ENCODE measurements at places on chromosomes 7 and 10.

- H3K27ac ChIP-seq: peak overlapping the region; percentile 97
- no peaks in the 10 kb centered on the region for H3K27me3 ChIP-seq
- peak; percentile 50 for DNase-seq
- H3K4me3 ChIP-seq: peak overlapping the region; percentile 86
- no peaks in the 10 kb centered on the region for H3K36me3 ChIP-seq
- peaks cover 37% of the 10 kb centered on the region for H3K4me1 ChIP-seq
Measured at GRCh38 chr7:39623732-39624441, 515 bp downstream of the RALA start.

- no peak for DNase-seq
- peaks cover 19% of the 10 kb centered on the region for H3K4me1 ChIP-seq
- no peaks in the 10 kb centered on the region for H3K27me3 ChIP-seq
- H3K36me3 ChIP-seq: no peaks in the 10 kb centered on the region
- H3K4me3 ChIP-seq: no peak overlapping the region
Measured at GRCh38 chr7:151460474-151460855, 20.5 kb upstream of the CRYGN start.

DNA sequence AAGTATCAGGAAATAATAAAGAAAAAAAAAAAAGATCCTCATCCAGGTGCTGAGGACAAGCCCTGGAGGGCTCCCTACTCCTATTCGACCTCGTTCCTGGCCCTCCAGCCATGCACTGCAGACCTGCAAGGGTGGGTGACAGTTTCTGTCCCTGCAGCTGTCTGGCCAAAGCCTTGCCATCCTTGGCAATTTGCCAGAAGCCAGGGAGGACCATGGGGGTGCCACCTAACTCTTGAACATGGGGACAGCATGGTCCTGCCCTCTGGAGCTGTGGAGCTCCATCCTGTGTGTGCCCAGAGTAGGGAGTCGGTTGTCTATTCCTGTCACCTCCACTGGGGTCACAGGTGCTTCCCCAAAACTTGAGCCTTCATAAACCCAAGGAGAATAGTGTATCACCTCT lies 27.8 kb downstream of the DMBT1 start:
- no peak for DNase-seq
- H3K4me3 ChIP-seq: no peak overlapping the region
- H3K36me3 ChIP-seq: no peaks in the 10 kb centered on the region
- H3K27ac ChIP-seq: no peak overlapping the region
- H3K4me1 ChIP-seq: no peaks in the 10 kb centered on the region

DNA sequence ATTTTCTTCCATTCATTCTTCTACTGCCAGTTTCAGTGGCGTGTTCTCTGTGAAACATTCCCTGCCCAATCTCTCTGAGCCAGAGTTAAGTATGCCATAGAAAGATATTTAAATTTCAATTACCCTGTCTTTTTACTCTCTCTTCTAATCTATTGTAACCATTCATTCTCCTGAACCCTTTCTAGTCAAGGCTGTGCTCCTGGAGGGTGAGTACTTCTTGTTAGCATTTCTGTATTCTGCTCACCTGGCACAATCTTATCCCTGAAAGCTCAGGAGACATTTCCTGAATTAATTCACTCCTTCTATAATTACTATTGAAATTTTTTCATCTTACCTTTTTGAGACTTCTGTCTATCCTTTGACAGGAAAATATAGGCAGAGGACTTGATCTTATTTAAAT lies 271.7 kb downstream of the HGF start:
- no peak overlapping the region for H3K4me3 ChIP-seq
- DNase-seq: no peak
- no peaks in the 10 kb centered on the region for H3K36me3 ChIP-seq
- H3K4me1 ChIP-seq: peaks cover 5% of the 10 kb centered on the region

- H3K27me3 ChIP-seq: no peaks in the 10 kb centered on the region
- no peaks in the 10 kb centered on the region for H3K4me1 ChIP-seq
- no peak overlapping the region for H3K4me3 ChIP-seq
- no peak overlapping the region for H3K27ac ChIP-seq
Measured at GRCh38 chr10:128414568-128414967, 288.3 kb upstream of the MKI67 start.

Data from neural progenitor cell (in vitro differentiated cells).